ENCODE measurements at places on chromosomes 1 and 21.

DNA sequence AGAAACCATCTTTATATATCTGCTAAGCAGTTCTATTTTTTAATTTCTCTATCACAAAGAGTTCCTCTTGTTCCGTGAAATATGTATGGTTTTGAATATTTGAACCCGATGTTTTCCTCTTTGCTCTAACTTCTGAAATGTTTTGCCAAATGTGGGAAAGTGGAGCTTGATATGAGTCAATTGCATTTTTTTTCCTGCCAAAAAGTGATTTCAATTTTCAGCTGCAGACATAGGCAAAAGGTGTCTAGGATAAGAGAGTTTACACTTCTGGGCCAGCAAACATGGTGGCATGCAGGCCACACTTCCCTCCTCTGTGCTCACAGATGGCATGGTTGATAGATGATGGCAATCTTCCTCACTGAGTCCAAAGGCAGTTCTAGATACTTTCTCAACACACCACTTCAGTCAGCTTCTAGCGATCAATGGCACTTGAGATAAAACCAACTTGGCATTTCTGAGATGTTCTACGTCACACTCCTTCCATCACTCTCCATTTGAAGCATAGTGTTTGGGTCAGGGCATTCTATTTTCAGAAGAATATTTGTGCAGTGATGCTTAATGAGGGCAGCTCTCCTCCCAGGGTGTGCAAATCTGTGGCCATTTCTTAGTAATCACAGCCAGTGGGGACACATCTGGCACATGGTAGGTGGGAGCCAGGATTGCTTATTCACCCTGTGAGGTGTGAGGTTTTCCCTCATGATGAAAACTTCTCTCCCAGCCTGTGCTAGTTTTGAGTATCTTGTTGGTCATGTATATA, 54.4 kb upstream of the SCAF4 start:
- DNase-seq = no peak

DNA sequence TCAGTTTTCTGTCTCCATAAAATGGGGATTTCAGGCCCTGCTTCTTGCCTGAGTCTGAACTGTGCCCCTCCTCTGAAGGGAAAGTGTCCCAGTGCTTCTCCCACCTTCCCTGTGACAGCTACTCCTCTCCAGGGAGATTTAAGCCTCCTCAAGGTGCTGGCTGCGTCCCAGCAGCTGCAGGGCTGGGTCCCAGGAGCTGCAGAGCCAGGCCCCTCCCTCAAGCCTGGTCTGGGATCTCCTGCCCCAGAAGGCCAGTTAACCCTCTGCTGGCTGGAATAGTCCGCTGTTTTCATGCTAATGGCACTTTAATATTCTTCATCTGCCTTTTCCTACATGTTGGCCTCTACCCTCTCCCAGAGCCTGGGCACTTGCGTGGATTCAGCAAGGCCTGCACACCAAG, 99.0 kb downstream of the PLXNA2 start:
- DNase-seq = no peak

DNA sequence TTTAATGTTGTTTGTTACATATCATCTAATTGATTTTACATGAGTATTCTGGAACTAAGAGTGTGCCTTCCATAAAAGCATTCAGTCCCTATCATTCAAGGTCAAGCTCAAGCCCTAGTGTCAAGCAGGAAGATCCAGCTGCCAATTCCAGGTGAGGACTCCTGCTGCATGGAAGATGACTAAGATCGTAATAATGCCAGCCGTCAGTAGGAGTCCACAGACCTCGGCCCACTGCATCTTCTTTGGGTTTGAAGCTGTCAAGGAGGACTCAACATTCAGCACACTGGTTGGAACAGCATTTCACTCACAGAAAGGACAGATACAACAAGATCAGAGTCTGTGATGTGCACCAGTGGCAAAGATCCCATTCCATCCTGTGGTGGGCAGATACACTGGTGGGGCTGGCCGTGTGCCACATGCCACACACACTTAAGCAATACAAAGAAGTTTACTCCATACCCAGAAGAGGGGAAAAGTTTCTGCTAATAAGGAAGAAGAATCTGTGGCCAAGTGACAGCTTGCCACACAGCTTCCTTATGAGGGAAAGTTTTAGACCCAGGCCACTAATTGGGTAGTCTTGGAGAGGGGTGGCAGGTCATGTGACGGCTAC, 160.4 kb downstream of the PIK3R3 start:
- no peak for DNase-seq

DNA sequence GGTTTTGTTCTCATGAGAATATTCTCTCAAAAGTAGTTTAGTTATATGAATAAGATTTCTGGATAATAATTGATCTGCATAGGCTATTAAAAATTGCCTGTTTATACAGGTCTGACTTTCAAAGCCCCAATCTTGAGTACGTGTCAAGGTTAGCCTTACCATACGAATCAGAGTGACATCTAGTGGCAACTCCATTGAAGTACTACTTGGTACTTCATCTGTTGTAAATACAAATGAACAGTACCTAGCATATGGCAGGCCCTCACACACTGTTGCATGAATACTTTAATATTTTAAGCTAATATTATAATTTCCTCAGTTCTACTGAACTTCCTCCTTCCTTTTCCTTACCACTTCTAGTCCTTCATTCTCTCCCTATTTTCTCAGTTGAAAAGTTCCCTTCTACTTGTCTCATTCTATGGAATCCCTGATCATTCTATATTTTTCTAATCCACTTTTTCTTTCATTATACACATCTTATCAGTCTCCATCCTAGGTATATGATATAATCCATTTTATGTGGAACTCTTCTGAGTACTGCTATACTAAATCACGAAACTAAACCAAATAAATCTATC, 101.2 kb downstream of the AKT3 start:
- peak; percentile 35 for DNase-seq

DNA sequence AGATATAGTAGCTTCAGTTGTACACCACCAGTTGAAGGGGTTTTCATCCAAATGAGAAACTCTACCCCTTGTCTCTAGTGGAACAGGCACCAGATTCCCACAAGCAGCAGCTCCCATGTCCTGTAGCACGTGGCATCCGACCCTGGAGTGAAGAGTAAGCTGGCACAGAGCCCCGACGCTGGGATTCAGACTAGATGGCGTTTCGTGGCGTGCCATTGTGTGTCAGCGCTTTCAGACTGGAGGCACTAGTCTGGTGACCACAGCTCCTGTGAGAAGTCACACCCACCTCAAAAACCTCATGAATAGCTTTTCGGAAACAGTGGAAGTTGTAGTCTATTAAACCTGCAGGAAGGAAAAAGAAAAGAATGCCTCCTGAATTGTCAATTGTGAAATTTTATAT, 20.2 kb downstream of the RRAGC start:
- DNase-seq = no peak

DNA sequence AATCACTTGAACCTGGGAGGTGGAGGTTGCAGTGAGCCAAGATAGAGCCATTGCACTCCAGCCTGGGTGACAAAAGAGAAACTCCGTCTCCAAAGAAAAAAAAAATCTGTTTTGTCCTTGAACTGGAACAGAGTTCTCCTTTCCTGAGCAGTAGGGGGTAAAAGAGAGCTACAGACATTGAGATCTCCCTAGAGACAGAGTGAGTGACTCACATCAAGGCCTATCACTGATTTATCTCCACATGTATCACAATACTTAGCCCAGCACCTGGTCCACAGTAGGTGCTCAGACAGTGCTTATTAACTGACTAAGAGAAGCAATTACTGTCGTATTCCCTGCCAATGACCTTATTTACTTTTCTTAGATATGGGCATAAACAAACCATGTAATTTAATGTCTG, 354.1 kb upstream of the C1orf87 start:
- no peak for DNase-seq

DNA sequence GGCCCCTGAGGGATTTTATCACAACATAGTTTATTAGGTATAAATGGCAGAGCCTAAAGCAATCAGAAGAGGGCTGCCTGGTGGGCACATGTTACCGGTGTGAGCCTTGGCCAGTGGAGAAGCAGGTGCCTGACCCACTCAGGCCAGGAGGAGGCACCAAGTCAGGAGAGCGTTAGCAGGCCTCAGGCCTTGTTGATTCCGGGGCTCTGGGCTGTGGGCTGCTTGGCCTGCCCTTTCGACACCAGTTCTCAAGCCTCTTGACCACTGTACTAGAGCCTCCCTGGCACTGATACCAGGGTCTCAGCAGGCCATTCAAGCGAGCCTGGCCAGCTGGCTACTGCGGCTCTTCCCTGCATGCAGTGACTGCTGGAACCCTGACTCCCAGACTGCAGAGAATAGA, 20.8 kb downstream of the CLDN14 start:
- no peak for DNase-seq

- no peak for DNase-seq
Measured at GRCh38 chr1:27618341-27619082, 14.6 kb upstream of the AHDC1 start.

DNA sequence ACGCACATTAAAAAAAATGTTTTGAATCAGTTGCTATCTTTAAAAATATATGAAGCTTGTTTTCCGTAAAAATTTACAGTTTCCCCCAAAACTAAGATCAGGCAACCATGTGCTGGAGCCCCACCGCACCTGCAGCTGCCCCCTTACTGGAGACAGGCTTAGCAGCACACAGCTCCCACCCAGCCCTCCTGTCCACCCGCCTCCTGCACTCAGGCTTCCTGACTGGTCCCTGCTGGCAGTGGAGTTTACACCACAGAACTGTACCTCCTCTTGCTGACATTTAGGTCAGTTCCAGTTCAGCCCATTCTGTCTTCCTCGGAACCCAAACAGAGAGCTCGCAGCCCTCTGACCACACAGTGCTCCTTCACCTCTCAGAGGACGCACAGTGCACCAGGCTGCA, 2.1 kb downstream of the GPR161 start:
- DNase-seq = no peak

DNA sequence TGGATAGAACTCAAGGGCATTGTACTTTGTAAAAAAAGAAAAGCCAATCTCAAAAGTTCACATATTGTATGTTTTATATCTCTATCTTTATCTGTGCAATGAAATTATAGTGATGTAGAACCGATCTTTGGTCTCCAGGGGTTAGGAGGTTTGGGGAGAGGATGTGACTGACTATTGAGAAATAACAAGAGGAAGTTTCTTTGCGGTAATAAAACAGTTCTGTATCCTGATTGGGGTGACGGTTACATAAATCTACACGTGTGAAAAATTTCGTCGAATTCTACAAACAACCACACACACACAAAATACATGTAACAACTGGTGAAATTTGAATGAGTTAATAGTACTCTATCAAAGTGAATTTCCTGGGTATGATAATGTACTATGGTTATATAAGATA, 10.6 kb upstream of the OR2T33 start:
- no peak for DNase-seq

DNA sequence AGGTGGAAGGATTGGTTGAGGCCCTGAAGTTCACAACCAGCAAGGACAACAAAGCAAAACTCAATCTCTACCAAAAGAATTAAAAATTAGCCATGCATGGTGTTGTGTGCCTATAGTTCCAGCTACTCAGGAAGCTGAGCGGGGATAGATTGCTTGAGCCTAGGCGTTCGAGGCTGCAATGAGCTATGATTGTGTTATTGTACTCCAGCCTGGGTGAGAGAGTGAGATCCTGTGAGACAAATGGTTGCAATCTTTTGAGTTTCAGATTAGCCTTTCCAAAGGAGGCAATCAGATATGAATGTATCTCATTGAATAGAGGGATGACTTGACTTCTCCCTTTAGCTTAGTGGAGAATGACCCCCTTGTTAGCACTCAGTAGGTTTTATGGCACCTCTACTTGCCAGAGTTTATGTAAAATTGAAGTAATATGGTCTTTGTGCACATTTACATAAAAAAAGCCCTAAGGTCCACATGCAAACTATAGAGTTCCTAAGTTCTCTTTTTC, 105.6 kb upstream of the OLFM3 start:
- DNase-seq = no peak

DNA sequence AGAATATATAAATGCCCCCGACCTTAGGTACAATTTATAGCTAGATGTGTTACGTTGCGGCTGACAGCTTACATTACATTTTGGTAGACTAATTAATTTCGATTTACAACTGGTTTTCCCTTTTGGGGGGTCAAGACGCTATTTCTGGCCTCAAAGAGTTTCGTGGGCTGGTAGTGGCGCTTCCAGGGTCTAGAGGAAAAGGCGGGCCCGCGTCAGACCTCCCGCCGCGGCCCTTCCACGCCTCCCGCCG, 391 bp downstream of the IFT25 start:
- DNase-seq = no peak

GRCh38 chr1:150876119-150876454, 312 bp downstream of the ARNT start:
- DNase-seq = no peak

DNA sequence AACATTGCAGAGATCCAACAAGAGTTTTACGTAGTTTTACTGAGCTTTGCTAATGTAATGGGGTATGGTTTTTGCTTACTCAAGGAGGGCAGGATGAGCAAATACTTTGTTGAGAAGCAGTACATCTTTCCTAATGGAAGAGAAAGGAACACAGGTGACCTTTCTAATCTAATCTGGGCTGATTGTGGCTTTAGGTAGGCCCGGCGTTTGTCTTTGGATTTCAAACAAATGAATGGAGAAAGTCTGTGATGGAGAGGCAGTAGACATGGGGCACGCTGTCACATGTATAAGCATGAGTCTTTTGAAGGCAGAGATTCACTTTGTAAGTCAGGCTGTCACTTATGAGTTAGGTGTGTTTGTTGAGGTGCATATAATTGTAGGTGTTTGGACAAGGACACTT, 1.7 kb downstream of the PLEKHM2 start:
- DNase-seq = no peak
